ENCODE measurements at places on chromosomes 4 and X.

DNA sequence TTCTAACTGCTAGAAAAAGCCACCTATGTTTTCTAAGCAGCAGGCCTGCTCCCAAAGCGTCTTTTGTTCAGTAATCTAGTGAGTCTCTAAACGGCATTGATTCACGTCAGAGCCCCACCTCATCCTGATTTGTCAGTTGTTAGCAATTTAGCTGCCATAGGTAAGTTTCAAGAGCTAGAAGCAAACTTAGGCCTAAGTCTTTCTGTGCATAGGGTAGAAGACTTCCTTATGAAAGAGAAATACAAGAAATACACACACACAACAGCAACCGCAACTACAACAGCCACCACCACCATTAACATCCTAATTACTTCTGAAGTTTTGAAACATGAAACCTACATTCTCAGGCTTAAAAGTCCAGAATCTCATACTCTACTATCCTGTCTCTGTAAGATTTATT is 531.1 kb upstream of the SPANXN1 start:
- no peak for DNase-seq

DNA sequence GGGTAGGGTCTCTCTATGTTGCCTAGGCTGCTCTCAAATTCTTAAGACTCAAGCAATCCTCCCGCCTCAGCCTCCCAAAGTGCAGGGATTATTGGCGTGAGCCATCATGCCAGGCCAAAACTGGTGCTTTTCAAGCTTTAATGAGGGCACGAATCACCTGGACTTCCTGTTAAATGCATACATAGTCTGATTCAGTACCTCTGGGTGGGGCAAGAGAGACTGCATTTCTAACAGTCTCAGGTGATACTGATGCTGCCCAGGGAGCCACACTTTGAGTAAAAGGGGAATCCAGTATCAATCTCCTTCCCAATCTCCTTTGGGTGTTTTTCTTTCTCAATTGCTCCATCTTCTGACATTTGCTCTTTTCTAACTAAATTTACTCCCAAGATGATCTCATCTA is 96.5 kb downstream of the SH3RF1 start:
- DNase-seq, result no peak

GRCh38 chr4:10733481-10734062 is 49.0 kb upstream of the CLNK start:
- DNase-seq, result no peak

DNA sequence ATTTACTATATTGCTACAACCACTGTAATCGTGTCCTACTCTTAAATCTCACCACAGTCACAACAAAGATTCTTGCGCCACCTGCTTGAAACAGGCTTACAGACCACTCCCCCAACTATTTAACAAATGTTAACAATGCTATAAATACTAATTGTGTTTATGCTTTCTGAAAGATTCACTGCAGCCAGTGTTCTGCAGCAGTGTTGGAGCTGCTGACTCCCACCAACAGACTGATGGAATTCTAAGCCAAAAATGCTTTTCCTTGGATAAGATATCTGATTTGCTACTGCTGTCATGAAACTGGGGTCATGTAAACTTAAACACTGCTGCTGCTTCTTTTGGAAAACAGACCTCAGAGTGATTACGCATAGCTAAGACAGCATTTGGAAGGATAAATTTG is 244.2 kb upstream of the MAB21L2 start:
- DNase-seq, result no peak

GRCh38 chr4:54914781-54915180 is 210.6 kb downstream of the KDR start:
- no peak for DNase-seq

DNA sequence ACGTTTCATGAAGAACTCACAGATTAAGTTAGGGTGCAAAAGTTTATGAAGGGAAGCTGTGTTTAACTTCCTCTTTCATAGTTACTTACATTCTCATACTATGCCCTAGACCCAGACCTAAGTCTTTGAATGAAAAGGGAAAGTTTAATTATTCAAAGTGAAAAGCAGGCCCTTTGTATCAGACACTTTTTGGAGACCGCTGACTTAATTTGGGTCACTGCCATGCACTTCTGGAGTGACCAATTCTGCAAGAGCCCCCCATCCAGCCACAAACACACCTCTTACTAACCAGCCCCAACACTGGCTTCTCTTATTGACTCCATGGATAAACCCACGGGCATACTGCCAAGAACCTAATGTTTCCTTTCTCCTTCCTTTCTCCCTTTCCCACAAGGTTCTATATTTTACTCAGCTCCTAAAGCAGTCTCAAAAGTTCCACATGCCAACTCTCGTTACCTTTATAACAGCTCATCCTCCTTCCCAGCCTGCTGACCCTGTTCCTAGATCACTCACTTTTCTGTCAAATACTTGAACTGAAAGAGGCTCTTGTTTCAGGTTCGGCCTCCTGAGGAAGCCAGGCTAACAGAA is 34.5 kb downstream of the ABCE1 start:
- DNase-seq, result no peak

DNA sequence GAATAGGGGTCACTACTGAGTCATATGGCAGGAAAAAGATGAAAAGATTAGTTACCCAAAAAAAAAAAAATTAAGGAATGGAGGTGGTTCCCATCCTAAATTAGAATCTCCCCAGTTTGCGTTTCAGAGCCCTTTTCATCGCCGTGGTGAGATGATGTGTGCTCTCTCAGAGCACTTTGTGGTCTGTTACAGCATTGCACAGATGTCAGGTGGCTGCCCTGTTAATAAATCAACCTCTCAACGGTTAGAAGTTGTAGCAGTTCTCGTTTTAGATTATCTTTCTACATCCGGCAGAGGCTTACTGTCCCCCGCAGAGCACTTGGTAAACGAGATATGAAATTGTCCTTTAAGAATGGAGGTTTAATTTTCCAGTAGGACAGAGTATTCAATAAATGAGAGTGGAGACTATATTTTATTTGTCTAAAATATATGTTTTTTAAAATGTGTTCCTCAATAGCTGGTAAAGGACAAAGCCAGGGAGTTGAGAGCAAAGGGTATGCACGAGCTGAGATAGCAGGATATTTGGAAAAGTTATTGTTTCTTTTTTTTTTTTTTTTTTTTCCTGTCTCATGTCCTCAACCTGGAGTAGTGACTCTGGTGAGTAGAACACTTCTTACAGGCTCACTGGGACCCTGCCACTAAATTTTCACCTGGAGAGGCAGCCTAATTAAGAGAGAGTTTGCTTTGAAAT is 26.9 kb downstream of the AFF1 start:
- no peak for DNase-seq

- DNase-seq, result no peak
Observed at GRCh38 chrX:7252013-7252610, 104.2 kb upstream of the PUDP start.

GRCh38 chr4:158500054-158500453 is 21.6 kb upstream of the RXFP1 start:
- no peak for DNase-seq

DNA sequence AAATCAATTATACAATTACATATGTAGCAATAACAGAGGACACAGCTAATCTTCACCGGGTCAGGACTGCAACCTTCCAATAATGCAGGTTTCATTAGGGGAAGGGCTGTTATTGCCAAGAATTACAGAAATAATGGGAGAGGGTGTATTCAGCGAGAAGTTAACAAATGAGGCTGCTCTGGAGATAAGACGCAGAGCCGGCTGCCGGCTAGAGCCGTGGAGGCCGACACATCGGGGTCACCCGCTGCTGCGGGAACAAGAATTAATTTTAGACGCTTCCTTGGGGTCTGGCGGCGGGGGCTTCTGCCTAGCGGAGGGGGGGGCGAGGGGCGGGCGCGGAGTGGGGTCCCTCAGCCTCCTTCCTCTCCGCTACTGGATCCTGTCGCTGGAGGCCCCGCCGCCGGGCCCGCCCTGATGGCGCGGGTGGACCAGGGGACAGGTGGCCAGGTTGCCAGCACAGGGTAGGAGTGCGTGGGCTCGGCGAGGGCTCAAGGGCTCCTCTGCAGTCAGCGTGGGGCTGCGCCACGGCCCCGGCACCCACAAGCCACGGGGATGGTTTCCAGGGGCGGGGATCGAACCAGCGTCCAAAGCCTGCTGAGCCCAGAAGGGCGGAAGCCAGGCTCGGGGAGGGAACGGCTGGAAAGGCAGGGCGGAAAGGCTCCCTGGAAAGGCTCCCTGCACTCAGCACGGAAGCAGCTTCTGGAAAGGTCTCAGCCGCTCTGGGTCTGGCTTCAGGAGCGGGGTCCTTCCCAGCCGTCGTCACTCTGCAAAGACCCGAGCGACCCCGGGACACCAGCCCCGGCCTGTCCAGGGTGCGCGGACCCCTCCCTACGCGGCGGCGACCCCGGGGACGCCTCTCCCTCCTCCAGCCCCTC is 113.8 kb upstream of the NKX1-1 start:
- no peak for DNase-seq

DNA sequence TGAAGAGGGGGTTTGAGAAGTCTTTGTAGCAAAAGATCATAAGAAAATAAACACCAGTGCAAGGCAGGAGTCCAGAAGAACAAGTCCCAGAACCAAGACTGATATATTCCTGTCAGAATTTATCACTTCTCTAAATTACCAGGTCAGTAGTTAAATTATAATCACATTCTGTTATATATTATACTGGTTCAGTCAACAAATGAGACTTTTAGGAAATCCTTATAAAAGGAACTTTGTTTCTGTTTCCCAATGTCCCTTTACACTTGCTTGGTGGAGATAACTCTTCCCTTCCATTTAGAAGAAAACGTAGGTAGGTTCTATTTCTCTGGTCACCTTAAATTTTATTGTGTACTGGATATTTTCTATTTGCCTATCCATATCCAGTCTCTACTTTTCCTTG is 21.1 kb downstream of the GBA3 start:
- DNase-seq, result no peak

GRCh38 chr4:25000639-25001038 is 30.1 kb downstream of the LGI2 start:
- no peak for DNase-seq

DNA sequence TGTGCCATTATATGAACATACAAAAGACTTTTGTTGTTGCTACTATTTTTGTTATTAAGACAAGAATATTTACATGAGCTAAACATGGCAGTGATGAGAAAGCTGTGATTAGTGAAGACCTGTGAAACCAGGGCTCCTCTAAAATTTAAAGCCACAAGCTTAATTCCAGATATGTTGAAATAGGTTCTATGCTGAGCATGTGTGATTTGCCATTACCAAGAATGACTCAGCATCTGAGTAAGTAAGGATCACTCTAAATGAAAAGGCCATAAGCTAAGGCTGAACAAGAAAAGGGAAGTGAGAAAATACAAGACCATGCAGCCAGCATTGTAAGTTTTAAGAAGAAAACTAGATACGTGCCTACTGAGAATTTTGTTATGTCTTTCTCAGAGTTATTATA is 75.9 kb upstream of the CAMK2D start:
- peak; percentile 7 for DNase-seq

DNA sequence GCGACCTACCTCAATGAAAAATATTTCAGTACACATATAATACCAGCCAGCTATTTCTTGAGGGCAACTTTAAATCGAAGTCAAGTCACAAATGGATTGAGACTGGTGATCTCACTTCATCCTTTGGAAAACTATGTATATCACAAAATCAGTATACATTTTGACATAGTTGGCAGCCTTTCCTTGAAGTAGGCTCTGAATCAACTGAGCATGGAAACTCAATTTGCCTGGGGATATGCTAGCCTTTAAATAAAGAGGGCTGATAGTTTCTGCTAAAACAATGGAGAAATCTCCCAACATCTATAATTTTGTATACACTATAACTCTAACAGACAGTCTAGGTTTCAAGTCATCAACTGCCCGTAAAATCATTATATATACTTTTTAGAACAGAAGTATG is 282.8 kb upstream of the TENM3 start:
- no peak for DNase-seq

DNA sequence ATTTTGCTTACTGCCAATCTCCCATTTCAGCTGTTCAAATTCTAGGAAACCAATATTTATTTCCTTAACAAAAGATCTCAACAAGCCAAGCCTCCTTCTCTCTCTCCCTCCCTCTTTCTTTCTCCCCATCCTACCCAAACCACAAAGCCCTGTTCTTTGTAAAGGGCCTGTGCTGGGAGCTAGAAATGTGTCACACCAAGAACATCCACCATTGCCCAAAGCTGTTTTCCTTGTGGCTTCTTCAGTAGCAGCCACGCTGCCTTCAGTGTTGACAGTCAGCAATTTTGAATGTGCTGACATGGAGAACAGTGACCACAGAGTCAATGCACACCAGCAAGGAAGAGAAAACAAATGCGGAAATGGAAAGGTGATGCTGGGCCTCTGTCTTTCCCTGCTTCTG is 203.0 kb downstream of the MAML3 start:
- peak; percentile 20 for DNase-seq

GRCh38 chr4:82462415-82462831 is 32.0 kb downstream of the ENOPH1 start:
- DNase-seq, result peak; percentile 54

GRCh38 chr4:48914311-48914710 is 7.7 kb upstream of the OCIAD2 start:
- no peak for DNase-seq

Data from CMK (cell line).